ENCODE measurements at places on chromosomes 7 and 10. TPM values are rescaled to one million over a fixed set of nuclear protein-coding genes. Genes with fewer than 3 reads are reported as not detected.

Gene TMEM140
- not detected for total RNA-seq

Gene TFEC
- total RNA-seq = not detected

- no peak overlapping the region for H3K27ac ChIP-seq
- H3K4me3 ChIP-seq = no peak overlapping the region
- H3K27me3 ChIP-seq = peaks cover 70% of the 10 kb centered on the region
Measured at GRCh38 chr7:148232784-148233183, 357.8 kb upstream of the C7orf33 start.

GRCh38 chr7:150745876-150746275, 8.7 kb downstream of the GIMAP5 start:
- no peak overlapping the region for H3K27ac ChIP-seq
- H3K4me1 ChIP-seq = no peaks in the 10 kb centered on the region
- H3K4me3 ChIP-seq = no peak overlapping the region
- H3K27me3 ChIP-seq = peaks cover 9% of the 10 kb centered on the region
- no peak for DNase-seq

DNA sequence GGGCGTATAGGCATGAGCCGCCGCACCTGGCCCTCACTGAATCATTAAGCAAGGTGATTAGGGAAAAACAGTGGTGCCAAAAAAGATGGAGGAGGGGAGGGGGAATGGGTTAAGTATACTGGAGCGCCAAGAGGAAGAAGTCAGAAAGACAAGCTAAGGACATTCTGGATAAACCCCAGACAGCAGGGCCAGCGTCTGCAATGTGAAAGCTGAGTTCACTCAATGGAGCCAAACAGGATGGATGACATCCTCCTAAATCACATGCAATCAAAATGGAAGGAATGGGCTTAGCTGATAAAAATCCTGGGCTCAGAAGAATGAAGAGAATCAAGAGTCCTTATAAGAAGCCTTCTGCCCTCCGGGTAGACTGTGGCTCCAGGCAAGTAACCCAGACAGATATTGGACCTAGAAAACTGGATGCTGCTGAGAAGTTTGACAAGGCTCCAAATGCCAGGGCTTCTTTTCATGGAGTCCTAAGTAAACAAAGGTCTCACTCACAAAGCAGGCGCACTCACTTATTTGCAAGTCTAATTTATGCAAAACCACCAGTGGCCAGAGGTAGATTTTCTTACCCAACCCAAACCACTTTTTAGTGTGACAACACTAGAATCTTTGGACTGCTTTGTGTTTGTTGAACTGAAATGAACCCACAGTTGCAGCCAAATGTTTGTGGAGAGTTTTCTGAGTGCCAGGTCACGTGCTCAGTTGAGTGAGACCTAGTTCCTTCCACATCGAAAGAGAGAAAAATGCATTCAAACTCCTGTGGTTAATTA, 519.1 kb upstream of the AUTS2 start:
- H3K27ac ChIP-seq = no peak overlapping the region
- no peak overlapping the region for H3K4me3 ChIP-seq
- DNase-seq = no peak

- DNase-seq = peak; percentile 18
- H3K4me1 ChIP-seq = no peaks in the 10 kb centered on the region
- no peaks in the 10 kb centered on the region for H3K36me3 ChIP-seq
- H3K27ac ChIP-seq = no peak overlapping the region
- no peaks in the 10 kb centered on the region for H3K27me3 ChIP-seq
Measured at GRCh38 chr10:60353519-60354258, 36.0 kb downstream of the ANK3 start.

Data from MCF 10A (cell line).